ENCODE measurements at places on chromosomes 7 and 10.

GRCh38 chr7:114924038-114924712 lies 2.3 kb downstream of the MDFIC start:
- no peak for DNase-seq
- peaks cover 14% of the 10 kb centered on the region for H3K4me1 ChIP-seq
- H3K27me3 ChIP-seq = no peaks in the 10 kb centered on the region
- peak overlapping the region; percentile 90 for H3K27ac ChIP-seq
- no peaks in the 10 kb centered on the region for H3K36me3 ChIP-seq

DNA sequence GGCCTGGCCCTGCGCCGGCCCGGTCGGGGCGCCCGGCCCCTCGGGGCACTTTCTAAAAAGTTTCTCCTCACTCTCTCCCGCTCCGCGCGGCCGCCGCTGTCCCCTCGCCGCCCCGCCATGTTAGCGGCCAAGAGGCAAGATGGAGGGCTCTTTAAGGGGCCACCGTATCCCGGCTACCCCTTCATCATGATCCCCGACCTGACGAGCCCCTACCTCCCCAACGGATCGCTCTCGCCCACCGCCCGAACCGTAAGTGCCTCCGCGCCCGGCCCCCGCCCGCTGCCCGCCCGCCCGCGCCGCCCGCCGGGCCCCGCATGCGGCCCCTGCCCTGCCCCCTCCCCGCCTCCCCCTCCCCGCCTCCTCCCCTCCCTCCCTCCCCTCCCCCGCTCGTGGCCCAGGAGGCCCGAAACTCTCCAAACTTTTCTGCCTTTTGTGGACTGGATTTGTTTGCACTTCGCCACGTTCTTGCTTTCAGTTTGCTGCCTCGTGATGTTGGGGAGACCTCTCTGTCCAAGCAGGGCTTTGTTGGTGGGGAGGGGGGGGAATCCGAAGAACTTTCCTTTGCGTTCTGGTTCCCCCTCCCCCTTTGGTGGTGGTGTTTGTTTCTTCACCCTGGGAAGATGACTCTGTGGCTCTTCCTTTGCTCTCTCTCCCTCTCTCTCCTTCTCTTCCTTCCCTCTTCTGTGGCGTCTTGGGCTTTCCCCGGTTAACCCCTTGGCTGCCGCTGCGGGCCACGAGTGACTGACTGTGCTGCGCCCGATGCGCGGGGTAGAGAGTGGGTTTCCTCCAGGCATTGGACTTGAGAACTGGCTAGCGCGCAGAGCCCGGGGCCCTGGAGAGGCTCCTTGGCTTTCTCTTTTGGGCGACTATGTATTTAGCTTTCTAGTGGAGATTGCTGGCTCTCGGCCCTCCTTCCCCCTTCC lies 1.6 kb downstream of the TCF7L2 start:
- peaks cover 57% of the 10 kb centered on the region for H3K4me1 ChIP-seq
- H3K27me3 ChIP-seq = no peaks in the 10 kb centered on the region
- H3K4me3 ChIP-seq = peak overlapping the region; percentile 70
- H3K27ac ChIP-seq = peak overlapping the region; percentile 95
- DNase-seq = peak; percentile 67

- no peaks in the 10 kb centered on the region for H3K4me1 ChIP-seq
- H3K4me3 ChIP-seq = no peak overlapping the region
- H3K27me3 ChIP-seq = no peaks in the 10 kb centered on the region
- H3K36me3 ChIP-seq = no peaks in the 10 kb centered on the region
- no peak for DNase-seq
Observed at GRCh38 chr10:101887775-101888174, 44.2 kb upstream of the KCNIP2 start.

GRCh38 chr7:131627735-131628190 lies 71.3 kb upstream of the PODXL start:
- peak; percentile 17 for DNase-seq
- H3K4me1 ChIP-seq = no peaks in the 10 kb centered on the region
- no peak overlapping the region for H3K27ac ChIP-seq
- H3K27me3 ChIP-seq = no peaks in the 10 kb centered on the region
- H3K36me3 ChIP-seq = no peaks in the 10 kb centered on the region

DNA sequence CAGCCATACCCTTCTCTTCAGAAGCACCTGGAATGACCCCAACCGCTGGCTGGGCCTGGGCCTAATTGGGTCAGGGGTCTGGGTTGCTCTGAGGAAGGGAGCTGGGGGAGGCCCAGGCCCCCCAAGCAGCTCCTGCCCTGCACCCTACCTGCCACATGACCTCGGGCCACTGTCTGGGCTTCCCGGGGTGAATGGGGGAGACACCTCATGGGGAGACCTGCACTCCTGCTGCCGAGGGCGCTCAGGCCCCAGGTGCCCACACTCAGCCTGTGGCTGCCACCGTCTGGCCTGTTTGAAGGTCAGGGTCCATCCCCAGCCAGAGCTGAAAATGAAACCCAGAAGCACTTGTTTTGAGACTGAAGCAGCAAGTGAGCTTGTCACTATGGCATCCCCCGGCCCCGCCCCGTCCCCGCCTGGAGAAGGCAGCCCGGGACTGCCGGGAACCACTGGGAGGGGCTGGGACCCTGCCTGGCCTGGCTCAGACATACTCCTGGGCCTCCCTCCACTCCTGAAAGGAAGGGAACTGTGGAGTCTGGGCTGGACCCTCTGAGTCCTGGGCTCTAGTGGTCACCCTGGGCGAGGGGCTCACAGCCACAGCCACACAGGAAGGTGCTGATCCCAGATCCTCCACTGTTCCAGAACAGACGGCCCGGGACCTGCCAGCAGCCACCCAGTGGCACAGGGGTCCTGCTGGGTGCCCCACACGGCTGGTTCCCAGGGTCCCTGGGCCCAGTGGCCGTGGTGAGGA lies 7.4 kb upstream of the MICALL2 start:
- H3K27me3 ChIP-seq = no peaks in the 10 kb centered on the region
- H3K36me3 ChIP-seq = peaks cover 14% of the 10 kb centered on the region
- H3K4me3 ChIP-seq = no peak overlapping the region

DNA sequence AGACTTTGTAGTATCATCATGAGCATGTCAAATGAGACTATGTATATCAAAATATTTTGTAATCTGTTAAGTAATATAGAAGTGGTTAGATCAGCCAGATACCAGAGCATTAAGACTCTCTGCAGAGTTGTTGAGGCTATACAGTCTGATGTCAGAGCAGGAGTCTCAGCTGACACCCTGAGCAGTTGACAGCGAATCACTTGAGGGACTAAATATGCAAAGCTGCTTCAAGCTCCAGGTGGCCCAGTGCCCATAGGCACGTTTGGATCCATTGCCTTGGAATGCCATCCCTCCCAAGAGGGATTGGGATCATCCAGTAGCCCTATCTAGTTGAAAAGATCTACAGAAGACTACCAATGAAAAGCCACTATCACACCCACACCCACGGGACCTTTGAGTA lies 210.2 kb downstream of the TAX1BP1 start:
- no peak for DNase-seq
- H3K27ac ChIP-seq = no peak overlapping the region
- no peaks in the 10 kb centered on the region for H3K27me3 ChIP-seq
- H3K4me1 ChIP-seq = no peaks in the 10 kb centered on the region

- no peaks in the 10 kb centered on the region for H3K27me3 ChIP-seq
- H3K27ac ChIP-seq = no peak overlapping the region
- H3K36me3 ChIP-seq = no peaks in the 10 kb centered on the region
- no peak overlapping the region for H3K4me3 ChIP-seq
- H3K4me1 ChIP-seq = no peaks in the 10 kb centered on the region
- no peak for DNase-seq
Observed at GRCh38 chr7:27940341-27940740, 200.4 kb downstream of the TAX1BP1 start.

DNA sequence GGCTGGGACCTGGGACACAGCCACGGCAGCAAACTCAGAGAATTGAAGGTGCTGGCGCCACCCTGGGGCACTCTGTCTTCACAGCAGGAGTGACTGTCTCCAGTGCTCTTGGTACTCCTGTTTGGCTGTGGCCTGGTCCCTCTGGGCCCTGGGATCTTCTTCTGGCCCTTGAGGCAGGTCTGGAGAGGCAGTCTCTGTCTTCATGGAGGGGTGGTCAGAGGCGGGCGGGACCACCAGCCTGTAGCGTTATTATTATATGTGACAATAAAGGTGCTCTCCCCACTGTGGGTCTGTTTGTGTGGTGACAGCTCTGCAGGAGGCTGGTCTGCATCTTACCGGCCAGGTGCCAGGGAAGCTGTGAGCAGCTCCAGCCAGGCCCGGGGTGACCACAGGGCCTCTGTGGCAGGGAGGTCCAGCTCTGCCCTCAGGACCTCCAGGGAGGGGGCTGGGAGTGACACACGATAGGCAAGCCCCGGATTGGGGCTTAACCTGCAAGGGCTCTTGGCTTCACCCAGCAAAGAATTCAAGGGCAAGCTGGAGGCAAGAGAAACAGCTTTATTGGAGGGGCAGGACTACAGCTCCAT lies 70.3 kb downstream of the MYL10 start:
- no peaks in the 10 kb centered on the region for H3K4me1 ChIP-seq
- DNase-seq = no peak
- no peaks in the 10 kb centered on the region for H3K27me3 ChIP-seq
- H3K27ac ChIP-seq = no peak overlapping the region

DNA sequence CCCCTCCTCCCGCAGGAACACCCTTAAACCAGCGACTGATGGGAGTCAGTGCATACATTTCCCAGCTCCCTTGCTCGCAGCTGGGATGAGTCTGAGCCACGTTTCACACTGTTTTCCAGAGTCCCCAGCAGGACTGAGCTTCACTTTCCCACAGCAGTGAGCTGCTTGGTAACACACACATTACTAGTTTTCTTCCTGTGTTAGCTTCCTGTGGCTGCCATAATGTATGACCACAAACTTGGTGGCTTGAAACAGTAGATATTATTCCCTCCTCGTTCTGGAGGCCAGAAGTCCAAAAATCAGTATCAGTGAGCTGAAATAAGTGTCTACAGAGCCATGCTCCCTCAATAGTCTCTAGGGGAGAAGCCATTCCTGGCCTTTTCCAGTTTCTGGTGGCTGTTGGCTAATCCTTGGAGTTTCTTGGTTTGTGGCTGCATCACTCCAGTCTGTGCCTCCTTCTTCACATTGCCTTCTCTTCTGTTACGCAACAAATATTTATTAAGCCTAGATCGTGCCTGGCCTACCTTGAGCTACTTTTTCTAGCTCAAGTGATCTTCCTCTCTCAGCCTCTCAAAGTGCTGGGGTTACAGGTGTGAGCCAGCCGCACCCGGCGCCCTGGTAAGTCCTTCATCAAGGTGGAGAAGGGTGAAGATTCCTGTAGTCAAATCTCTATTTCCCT lies 26.2 kb upstream of the CARD11 start:
- H3K27me3 ChIP-seq = no peaks in the 10 kb centered on the region
- no peak overlapping the region for H3K27ac ChIP-seq
- no peak for DNase-seq
- H3K4me1 ChIP-seq = no peaks in the 10 kb centered on the region
- no peak overlapping the region for H3K4me3 ChIP-seq

- no peak overlapping the region for H3K27ac ChIP-seq
- H3K36me3 ChIP-seq = no peaks in the 10 kb centered on the region
- DNase-seq = no peak
- no peaks in the 10 kb centered on the region for H3K27me3 ChIP-seq
- no peaks in the 10 kb centered on the region for H3K4me1 ChIP-seq
- H3K4me3 ChIP-seq = no peak overlapping the region
Observed at GRCh38 chr10:124332426-124332825, 86.3 kb downstream of the OAT start.

DNA sequence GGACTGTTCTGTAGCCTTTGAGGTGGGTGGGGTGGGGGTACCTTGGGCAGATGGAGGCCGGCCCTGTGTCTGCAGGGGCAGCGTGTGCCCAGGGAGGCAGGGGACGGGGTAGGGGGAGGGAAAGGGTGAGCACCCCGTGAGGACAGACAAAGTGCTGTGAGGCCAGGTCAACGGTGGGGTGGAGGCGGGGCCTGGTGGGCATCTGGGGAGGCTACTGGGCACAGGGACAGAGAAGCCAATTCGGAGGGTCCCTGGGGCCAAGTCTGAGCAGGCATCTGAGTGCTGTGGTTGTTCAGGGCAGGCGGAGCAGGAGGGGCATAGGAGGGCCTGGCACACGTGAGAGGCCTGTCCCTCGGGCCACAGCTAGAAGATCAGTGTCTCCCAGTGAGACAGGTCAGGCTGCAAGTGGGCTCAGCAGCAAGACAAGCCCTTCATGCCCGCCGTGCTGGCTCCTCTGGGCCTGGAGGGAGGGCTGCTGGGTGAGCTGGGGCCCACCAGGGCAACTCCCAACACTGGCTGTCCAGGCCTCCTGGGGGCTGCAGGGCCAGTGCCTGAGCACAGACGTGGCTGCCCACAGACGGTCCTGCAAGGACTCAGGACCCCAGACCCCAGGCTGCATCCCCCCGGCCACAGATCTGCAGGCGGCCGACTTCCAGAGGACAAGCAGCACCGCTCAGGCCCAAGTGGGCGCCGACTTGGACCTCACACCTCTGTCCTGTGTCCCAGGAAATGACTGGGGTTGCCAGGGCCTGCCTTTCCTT lies 26.4 kb upstream of the KNDC1 start:
- no peaks in the 10 kb centered on the region for H3K27me3 ChIP-seq
- no peak for DNase-seq
- no peak overlapping the region for H3K27ac ChIP-seq
- no peak overlapping the region for H3K4me3 ChIP-seq

DNA sequence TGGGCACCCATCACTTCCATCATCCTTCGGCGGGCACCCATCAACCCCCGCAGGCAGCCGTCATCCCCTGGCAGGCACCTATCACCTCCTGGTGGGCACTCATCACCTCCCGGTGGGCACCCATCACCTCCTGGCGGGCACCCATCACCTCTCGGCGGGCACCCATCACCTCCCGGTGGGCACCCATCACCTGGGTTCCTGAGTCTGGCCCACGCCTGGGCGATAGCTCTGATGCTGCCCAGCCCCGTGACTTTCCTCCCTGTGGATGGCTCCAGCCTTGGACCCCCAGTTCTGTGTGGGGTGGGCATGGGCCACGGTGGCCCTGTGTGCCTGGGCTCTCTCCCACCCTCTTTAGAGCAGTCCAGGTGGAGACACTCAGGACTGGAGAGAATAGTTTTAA lies 29.0 kb downstream of the PFKFB3 start:
- H3K4me3 ChIP-seq = no peak overlapping the region
- H3K4me1 ChIP-seq = no peaks in the 10 kb centered on the region
- no peaks in the 10 kb centered on the region for H3K27me3 ChIP-seq
- no peak overlapping the region for H3K27ac ChIP-seq
- DNase-seq = no peak

DNA sequence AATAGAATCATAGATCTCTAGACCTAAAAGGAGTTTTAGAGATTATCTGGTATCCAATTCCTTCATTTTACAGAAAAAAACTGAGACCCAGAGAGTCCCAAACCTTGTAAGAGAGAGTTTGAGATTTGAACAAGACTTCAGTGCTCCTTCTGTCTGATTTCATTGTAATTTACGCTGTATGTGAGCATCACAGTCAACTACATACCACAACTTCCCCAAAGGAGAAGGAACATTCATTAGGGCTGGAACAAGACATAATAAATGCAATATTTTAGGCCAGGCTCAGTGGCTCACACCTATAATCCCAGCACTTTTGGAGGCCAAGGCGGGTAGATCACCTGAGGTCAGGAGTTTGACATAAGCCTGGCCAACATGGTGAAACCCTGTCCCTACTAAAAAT lies 17.3 kb upstream of the PRKAR2B start:
- H3K4me1 ChIP-seq = no peaks in the 10 kb centered on the region
- no peak overlapping the region for H3K27ac ChIP-seq
- no peak overlapping the region for H3K4me3 ChIP-seq
- H3K36me3 ChIP-seq = no peaks in the 10 kb centered on the region
